H9 (cell line): ENCODE measurements at places on chromosomes 1 and 21. TPM values are rescaled to one million over a fixed set of nuclear protein-coding genes. Genes with fewer than 3 reads are reported as not detected.

DNA sequence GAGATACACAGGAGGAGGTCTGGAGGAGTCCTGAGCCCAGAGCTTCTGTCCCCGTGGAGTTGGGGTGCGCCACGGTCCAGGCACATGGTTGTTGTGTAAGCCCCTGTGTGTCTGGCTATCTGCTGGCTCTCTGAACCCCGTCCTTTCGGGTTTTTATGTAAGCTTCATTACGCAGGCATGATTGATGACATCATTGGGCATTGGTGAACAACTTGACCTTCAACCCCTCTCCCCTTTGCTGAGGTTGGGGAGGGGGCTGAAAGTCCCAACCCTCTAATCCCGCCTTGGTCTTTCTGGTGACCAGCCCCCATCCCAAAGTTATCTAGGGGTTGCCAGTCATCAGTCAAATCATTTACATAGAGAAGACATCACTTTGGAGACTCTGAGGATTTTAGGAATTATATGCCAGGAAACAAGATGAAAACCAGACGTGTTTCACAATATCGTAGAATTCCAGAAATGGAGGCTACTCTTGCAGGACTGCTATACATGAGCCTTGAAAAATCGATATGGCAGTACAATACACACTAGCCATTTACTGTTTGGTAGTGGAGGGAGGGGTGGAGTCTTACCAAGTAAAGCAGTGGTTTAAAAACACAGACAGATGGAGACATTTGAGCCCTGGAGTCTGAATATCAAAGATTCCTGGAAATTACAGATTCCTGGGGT is 69.8 kb upstream of the SCAF4 start:
- H3K27me3 ChIP-seq, result no peaks in the 10 kb centered on the region
- DNase-seq, result no peak
- H3K4me3 ChIP-seq, result no peak overlapping the region
- H3K27ac ChIP-seq, result no peak overlapping the region
- no peaks in the 10 kb centered on the region for H3K4me1 ChIP-seq
- H3K36me3 ChIP-seq, result no peaks in the 10 kb centered on the region; the same call in 2 of the 3 replicates

Gene NLRP3
- not detected in 2 replicates for total RNA-seq

- no peak for DNase-seq
- H3K4me3 ChIP-seq, result no peak overlapping the region
These were observed 66.1 kb downstream of the ALG14 start for GRCh38 chr1:95006681-95007080.

Gene CRP
- not detected in 2 replicates for total RNA-seq

Gene MYCBP
- total RNA-seq, result 33.1 and 35.2 TPM in 2 replicates

DNA sequence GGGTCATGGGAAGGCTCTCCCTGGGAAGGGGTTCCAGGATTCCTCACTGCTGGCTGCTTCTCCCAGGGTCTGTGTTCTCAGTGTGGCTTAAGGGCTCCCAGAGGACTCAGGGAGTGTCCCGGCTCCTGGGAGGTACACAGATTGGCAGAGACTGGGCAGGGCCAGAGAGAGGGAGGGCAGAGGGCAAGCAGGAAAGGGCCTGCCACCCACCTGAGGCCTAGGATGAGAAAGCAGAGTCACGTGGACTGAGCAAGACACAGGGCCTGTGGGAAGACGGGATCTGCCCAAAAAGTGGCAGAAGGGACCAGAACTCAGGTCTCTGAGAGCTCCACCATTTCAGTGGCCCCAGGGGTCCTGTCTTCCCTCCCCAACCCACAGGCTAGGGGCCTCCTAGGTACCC is 871 bp downstream of the SLFNL1 start:
- no peak for DNase-seq
- no peaks in the 10 kb centered on the region for H3K4me1 ChIP-seq
- no peak overlapping the region for H3K27ac ChIP-seq
- H3K4me3 ChIP-seq, result no peak overlapping the region

GRCh38 chr1:170580636-170581440 is 48.9 kb downstream of the GORAB start:
- H3K36me3 ChIP-seq, result no peaks in the 10 kb centered on the region
- no peak overlapping the region for H3K27ac ChIP-seq
- H3K4me1 ChIP-seq, result peaks cover 2% of the 10 kb centered on the region; the same call in 1 of the 2 replicates
- no peak for DNase-seq

DNA sequence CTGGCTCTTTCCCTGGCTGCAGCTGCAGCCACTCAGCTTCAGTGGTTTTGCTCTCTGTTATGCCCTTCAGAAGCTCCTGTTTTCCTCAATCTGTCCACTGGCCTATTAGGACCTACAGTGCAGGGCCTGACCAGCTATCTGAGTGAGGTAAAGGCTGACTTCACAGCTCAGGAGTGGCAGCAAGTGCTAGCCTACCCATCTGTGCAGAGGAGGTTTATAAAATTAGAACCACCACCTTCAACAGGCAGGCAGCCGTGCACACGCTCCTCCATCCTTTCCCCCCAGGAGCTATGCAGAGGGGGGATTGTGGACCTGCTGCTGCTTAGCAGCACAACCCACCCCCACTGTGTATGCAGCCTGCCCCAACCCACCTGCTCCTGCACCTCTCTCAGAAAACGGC is 8.3 kb downstream of the ADAR start:
- peaks cover 75% of the 10 kb centered on the region for H3K36me3 ChIP-seq
- DNase-seq, result no peak
- H3K4me1 ChIP-seq, result no peaks in the 10 kb centered on the region
- no peaks in the 10 kb centered on the region for H3K27me3 ChIP-seq
- no peak overlapping the region for H3K27ac ChIP-seq

Gene IFI44L
- not detected in 2 replicates for total RNA-seq

- H3K27ac ChIP-seq, result no peak overlapping the region
- no peaks in the 10 kb centered on the region for H3K36me3 ChIP-seq
- no peaks in the 10 kb centered on the region for H3K27me3 ChIP-seq
- no peak overlapping the region for H3K4me3 ChIP-seq
- DNase-seq, result no peak
These were observed 165.3 kb upstream of the USP24 start for GRCh38 chr1:55380355-55380970.

DNA sequence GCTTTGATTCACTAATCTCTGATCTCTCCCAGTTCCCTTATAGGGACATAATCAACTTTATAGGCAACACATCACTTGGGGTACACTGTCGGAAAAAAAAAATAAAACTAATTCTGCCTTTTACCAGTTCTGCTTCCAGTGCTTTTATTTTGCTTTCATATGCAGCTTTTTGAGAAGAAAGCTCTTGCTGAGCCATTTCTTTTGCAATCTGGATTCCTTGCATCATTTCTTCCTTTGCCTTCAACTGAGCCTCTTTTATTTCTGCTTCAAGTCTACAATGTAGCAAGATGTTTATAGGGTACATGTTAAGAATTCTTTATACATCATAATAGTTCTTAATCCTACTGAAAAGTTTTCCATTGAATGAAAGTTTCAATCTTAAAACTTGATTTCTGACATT is 30.6 kb downstream of the KIF14 start:
- H3K36me3 ChIP-seq, result peaks cover 50% of the 10 kb centered on the region
- H3K27ac ChIP-seq, result no peak overlapping the region
- H3K27me3 ChIP-seq, result no peaks in the 10 kb centered on the region
- no peaks in the 10 kb centered on the region for H3K4me1 ChIP-seq
- no peak for DNase-seq

Gene NBPF10
- 0.35 and 0.50 TPM in 2 replicates for total RNA-seq

Gene SPTA1
- not detected in 2 replicates for total RNA-seq

- H3K27ac ChIP-seq, result no peak overlapping the region
- H3K4me1 ChIP-seq, result no peaks in the 10 kb centered on the region
- no peak for DNase-seq
- H3K36me3 ChIP-seq, result no peaks in the 10 kb centered on the region
- H3K27me3 ChIP-seq, result no peaks in the 10 kb centered on the region
These were observed 36.8 kb downstream of the KCNAB2 start for GRCh38 chr1:6082430-6082971.

DNA sequence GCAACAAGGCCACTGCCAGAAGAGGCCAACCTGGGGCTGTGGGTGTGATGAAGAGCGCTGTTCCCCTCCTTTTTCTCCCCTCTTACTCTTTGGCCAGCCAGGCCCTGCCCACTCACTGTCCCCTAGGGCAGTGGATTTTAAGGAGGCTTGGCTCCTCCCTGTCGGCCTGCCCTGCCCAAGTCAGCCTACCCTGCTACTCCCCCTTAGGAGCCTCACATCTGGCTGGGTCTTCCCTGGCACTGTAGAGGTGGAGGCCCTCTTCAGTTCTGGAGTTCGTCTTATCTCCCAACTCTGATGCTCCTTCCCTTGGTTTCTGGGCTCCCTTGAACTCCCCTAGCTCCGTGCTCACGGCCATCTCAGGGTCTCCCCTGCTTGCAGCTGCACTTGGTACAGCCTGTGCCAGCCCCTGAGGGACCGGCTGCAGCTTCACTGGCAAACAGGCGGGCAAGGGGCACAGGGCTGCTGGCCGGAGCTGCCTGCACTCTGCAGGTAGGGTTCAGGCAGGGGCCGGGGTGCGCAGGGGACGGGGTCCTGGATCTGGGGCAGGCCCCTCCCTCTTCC is 4.0 kb downstream of the AMPD2 start:
- no peak overlapping the region for H3K4me3 ChIP-seq
- H3K27me3 ChIP-seq, result no peaks in the 10 kb centered on the region
- H3K36me3 ChIP-seq, result peaks cover 12% of the 10 kb centered on the region; the same call in 2 of the 3 replicates
- H3K27ac ChIP-seq, result no peak overlapping the region

DNA sequence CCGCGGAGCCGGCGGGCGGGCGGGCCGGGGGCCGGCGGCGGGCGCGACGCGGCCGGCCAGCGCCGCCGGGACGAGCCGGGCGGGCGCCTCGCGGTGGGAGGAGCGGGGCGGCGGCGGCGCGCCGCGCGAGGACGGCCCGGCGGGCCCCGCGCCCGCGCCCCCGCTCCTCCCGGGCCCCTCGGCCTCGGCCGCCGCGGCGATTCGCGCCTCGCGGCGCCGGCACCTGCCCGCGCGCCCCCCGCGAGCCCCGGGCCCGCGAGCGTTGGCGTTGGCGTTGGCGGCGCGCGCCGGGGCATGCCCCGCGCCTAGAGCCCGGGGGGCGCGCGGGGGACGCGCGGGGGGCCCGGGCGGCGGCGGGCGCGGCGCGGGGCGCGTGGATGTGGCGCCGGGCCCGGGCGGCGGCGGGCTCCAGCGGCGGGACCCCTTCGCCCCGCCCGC is at the start of gene SKI:
Gene SKI, plus strand, starts transcription at position 163 of the 438 bp plus-strand sequence. CDS start 448 bp downstream, outside the sequence.
- H3K4me1 ChIP-seq, result no peaks in the 10 kb centered on the region; the same call in 1 of the 2 replicates
- peak within 1 kb of the TSS; percentile 96 for H3K4me3 ChIP-seq

- peak; percentile 20 for DNase-seq
- H3K4me1 ChIP-seq, result no peaks in the 10 kb centered on the region
- H3K4me3 ChIP-seq, result no peak overlapping the region
- no peak overlapping the region for H3K27ac ChIP-seq
- H3K27me3 ChIP-seq, result no peaks in the 10 kb centered on the region
These were observed 149.7 kb downstream of the PEX14 start for GRCh38 chr1:10624256-10625050.

GRCh38 chr1:204972426-204972825 is 70.6 kb upstream of the CNTN2 start:
- H3K4me3 ChIP-seq, result no peak overlapping the region
- no peak overlapping the region for H3K27ac ChIP-seq
- no peaks in the 10 kb centered on the region for H3K27me3 ChIP-seq
- no peaks in the 10 kb centered on the region for H3K4me1 ChIP-seq
- DNase-seq, result no peak
- H3K36me3 ChIP-seq, result no peaks in the 10 kb centered on the region

Gene CA6
- total RNA-seq, result not detected in 2 replicates

- H3K27me3 ChIP-seq, result no peaks in the 10 kb centered on the region; the same call in 1 of the 2 replicates
- no peaks in the 10 kb centered on the region; the same call in 1 of the 2 replicates for H3K4me1 ChIP-seq
- no peaks in the 10 kb centered on the region for H3K36me3 ChIP-seq
- DNase-seq, result no peak
These were observed 1.8 kb downstream of the OBSCN start for GRCh38 chr1:228209657-228210056.

GRCh38 chr1:205593532-205593931 is 38.3 kb downstream of the ELK4 start:
- H3K36me3 ChIP-seq, result peaks cover 9% of the 10 kb centered on the region
- H3K4me3 ChIP-seq, result no peak overlapping the region
- no peak for DNase-seq
- H3K27me3 ChIP-seq, result no peaks in the 10 kb centered on the region; the same call in 1 of the 2 replicates
- no peaks in the 10 kb centered on the region for H3K4me1 ChIP-seq
- H3K27ac ChIP-seq, result no peak overlapping the region

GRCh38 chr1:82567348-82567747 is 766.6 kb downstream of the ADGRL2 start:
- H3K4me1 ChIP-seq, result peaks cover 7% of the 10 kb centered on the region; the same call in 1 of the 2 replicates
- H3K27me3 ChIP-seq, result no peaks in the 10 kb centered on the region
- DNase-seq, result no peak
- no peaks in the 10 kb centered on the region for H3K36me3 ChIP-seq
- H3K4me3 ChIP-seq, result no peak overlapping the region
- H3K27ac ChIP-seq, result no peak overlapping the region

DNA sequence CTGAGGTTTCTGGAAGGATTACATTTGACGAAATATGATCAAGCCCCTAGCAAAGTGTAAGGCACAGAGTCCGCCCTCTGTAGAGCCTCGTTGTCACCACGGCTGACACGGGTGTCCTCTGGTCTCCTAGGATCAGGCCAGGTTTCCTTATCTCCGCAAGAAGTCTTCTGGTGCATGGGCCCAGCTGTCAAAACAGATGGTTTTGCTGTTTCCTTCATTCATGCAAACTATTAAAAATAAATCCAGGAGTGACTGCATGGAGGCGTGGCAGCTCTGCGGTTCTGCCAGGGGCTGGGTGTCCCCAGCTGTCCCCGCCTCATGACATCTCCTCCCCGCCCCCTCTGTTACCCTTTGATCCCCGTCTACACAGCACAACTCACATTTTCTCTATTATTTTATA is 209.0 kb downstream of the DYRK1A start:
- no peak overlapping the region for H3K4me3 ChIP-seq
- H3K27ac ChIP-seq, result no peak overlapping the region
- H3K36me3 ChIP-seq, result peaks cover 20% of the 10 kb centered on the region
- no peaks in the 10 kb centered on the region for H3K4me1 ChIP-seq

Gene PLEKHN1
- total RNA-seq, result 2.0 and 3.0 TPM in 2 replicates

- no peaks in the 10 kb centered on the region for H3K36me3 ChIP-seq
- no peaks in the 10 kb centered on the region; the same call in 1 of the 2 replicates for H3K4me1 ChIP-seq
- H3K27me3 ChIP-seq, result no peaks in the 10 kb centered on the region
- no peak overlapping the region for H3K27ac ChIP-seq
- H3K4me3 ChIP-seq, result no peak overlapping the region
These were observed 68.7 kb downstream of the KCTD3 start for GRCh38 chr1:215635827-215636226.

DNA sequence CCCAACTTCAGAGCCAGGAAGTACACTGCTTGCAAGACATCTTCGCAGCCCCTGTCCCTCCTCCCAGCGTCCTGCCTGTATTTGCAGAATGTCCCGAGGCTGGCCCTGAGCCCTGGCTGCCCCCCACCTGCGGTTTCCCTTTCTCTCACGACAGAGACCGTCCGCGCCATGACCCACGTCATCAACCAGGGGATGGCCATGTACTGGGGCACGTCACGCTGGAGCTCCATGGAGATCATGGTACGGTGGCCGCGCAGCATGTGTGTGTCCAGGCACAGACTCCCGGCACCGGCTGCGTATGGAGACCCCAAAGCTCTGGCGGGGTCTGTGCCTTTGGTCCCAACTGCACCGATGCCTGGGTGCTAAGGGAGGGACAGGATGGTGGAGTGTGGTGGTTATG is 48.6 kb downstream of the KCNAB2 start:
- no peak for DNase-seq
- H3K36me3 ChIP-seq, result no peaks in the 10 kb centered on the region
- H3K27ac ChIP-seq, result no peak overlapping the region
- H3K27me3 ChIP-seq, result no peaks in the 10 kb centered on the region; the same call in 1 of the 2 replicates
